Activated naive CD4-positive, alpha-beta T cell (primary cell): ENCODE measurements at places on chromosomes 2 and 18.

DNA sequence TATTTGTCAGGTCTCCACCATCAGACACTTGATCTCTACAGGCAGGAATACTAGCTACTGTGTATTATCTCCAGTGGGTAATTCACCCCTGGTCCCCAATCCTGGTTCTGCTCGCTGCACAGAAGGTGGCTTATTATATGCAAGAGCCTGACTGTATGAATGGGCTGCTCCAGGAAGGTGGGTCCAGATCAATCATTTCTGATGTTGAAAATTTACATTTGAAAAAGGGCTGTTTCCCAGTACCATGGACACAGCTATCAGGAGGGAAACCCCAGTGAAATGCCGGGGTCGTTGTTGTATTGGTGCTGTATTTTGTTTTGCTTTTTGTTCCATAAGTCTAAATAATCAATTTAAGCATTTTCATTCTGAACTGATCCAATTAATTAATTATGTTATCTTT, 367.6 kb downstream of the RND3 start:
- no peak for DNase-seq

GRCh38 chr2:205700331-205701132, 18.2 kb downstream of the NRP2 start:
- no peak for DNase-seq

DNA sequence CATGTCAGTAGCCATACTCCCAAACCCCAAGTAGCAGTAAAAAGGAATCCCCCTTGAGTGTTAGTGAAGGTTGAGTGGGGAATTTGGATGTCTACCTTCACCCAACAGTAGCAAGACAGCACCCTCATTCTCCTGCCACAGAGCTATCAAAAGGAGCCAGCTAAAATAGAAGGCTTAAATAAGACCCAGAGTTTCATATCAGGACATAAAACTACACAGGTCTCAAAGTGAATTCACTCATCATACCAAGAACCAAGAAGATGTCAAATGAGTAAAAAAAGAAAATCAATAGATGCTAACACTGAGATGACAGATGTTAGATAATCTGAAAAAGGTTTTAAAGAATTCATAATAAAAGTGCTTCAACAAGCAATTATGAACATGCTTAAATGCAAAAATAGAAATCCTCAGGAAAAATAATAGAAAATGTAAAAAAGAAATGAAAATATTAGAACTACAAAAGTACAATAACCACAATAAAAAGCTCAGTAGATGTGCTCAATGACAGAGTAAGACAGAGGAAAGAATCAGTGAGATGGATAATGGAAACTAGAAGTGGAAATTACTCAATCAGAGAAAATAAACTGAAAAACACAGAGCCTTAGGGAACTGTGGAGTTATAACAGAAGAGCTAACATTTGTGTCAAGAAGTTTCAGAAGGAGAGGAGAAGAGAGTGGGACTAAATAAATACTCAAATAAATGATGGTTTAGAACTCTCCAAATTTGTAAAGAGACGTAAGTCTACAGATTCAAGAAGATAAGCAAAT, 90.5 kb downstream of the EDAR start:
- no peak for DNase-seq

- DNase-seq: no peak
Observed at GRCh38 chr2:173488861-173489260, 134.2 kb downstream of the CDCA7 start.

GRCh38 chr18:25284281-25284680, 67.7 kb downstream of the ZNF521 start:
- no peak for DNase-seq

DNA sequence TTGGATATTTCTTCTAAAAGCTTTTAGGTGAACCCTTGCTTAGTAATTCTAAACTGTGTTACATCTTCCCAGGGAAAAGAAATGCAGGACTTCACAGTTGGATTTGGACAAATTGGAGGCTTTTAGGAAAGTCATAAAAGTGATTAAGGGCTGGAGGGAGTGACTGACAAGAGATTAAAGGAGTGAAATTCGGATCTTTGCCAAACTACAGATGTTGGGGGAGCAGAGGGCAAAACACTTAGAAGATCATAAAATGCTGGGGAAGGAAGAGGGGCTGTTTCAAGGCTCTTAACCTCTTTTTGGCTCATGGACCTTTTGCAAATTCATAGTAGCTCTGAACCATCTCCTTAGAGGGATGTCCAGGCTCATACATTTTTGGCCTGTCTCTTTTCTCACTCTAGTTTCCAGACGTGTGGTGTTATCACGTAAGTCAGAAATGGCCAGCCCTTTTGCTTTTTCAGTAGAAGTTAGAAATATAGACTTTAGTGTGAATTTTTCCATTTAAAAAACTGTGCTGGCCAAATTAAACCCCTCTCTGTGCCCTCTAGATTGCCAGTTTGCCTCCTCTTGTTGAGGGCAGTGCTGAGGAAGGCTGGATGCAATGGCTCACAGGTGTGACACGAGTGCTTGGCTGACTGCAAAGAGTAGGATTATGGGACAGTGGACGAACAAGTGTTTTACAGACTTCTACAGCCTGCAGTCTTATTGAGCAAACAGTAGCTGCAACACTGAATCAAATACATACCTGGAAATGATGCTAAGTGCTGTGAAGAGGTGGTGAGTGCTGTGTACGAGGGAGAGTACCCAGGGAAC, 109.9 kb downstream of the LYPD6B start:
- no peak for DNase-seq

- DNase-seq: no peak
Observed at GRCh38 chr18:21262979-21263378, 20.9 kb downstream of the GREB1L start.

DNA sequence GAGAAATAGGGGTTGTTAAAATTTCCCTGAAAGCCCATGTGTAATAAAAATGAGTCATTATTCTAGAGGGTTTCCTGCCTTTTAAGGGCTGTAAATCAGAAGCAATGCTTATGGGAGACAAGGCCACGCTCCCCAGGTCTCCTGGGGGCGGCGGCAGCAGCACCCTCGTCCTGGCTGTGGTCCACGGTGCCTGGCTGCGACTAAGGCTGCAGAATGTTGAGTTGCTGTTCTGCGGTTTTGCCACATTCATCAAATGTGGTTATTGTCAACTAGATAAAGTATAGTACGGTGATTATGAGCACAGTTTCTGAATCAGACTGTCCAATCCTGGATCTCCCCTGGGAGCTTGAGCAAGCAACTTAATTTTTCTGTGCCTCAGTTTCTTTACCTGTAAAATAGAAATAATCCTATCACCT, 11.9 kb upstream of the AGFG1 start:
- peak; percentile 11 for DNase-seq

GRCh38 chr2:233208382-233209116, 42.9 kb upstream of the ATG16L1 start:
- DNase-seq: no peak

GRCh38 chr2:69734854-69735544, 6.9 kb upstream of the ANXA4 start:
- DNase-seq: no peak

DNA sequence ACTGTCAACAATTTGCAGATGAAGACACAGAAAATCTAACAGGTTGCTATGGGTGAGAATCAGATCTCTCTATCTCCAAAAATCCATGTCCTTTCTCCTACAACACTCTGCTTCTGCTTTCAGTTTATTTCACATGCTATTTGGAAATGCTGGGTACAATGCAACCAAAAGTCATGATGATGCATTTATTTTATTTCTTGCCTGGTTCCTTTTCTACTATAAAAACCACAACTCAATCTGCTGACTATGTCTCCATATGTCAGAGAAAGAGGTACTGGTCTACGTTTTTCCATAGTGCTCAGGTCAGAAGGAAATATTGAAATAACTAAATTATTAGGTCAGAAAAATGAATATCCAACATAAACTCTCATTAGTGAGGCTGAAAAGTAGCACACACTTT, 20.5 kb downstream of the RAD51AP2 start:
- no peak for DNase-seq

GRCh38 chr18:12492907-12493306, 85.2 kb downstream of the PRELID3A start:
- no peak for DNase-seq

DNA sequence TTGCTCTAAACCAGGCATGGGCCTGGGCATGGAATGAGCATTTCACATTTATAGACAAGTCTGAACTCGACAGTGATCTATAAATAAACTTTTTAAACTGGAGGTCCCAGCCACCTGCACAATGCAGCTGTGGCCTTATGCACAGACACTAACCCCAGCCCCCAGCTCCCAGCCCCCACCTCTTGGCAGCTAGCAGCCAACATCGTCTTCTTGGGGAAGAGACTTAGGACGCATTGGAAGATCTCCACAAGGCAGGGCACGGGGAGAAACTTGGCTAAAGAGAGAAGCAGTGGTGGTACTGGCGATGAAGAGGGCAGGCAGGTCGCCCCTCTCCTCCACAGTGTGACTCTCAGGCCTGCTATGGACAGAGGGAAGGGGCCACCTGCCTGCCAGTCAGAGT, 213.2 kb downstream of the ANAPC1 start:
- DNase-seq: no peak

GRCh38 chr18:35455926-35456763, 41.6 kb downstream of the INO80C start:
- no peak for DNase-seq

DNA sequence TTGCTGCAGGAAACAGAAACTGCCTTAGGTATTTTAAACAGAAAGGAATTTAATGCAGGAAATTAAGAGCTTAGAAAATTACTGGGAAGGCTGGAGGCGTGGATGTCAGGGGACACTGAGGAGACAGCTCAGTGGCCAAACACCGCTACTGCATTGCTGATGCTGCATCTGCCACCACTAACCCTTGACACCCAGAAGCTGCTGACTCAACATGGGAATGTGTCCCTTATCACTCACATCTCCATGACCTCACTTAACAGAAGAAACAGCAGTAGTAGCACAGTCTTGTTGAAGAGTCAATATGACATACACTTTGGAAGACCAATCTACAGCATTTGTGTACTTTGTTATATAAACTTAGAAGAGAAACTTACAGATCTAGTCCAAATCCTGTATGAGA, 906.1 kb downstream of the SLC4A3 start:
- DNase-seq: no peak

DNA sequence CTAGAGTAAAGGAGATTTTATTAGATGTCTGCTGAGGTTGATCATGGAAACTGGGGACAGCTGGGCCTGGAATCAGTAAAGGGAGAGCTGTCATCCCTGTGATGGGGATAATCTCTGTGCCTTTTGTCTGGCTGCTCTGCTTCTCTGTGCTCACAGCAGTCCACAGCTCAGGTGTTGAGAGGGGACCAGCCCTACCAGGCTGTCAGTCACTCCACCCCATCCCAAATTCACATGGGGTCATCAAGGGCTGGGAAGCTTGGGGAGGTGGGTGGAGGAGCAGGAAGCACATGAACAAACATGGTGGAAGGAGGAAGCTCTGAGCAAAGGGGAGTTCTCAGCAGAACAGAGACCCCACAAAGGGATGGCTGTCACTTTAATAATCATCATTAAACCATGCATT, 13.7 kb upstream of the LRRFIP1 start:
- no peak for DNase-seq

GRCh38 chr2:140604096-140604495, 1526.7 kb downstream of the LRP1B start:
- no peak for DNase-seq

DNA sequence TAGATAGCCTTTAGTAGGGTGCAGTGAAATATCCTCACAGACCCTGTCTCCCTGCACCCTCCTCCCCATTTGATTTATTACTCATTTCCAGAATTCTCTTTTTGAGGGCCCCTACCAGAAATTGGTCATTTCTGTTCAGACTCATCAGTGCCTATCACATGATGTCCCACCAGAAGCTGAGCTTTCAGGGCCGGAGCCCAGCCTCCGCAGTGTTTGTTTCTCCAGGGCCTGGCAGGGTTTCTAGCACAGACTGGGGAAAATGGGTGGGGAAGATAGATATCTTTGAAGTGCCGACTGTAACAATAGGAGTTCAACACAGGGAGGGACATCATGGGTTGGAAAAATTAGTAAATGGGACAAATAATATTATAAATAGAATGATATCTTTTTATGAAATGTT, 208.0 kb downstream of the PTGR3 start:
- no peak for DNase-seq

DNA sequence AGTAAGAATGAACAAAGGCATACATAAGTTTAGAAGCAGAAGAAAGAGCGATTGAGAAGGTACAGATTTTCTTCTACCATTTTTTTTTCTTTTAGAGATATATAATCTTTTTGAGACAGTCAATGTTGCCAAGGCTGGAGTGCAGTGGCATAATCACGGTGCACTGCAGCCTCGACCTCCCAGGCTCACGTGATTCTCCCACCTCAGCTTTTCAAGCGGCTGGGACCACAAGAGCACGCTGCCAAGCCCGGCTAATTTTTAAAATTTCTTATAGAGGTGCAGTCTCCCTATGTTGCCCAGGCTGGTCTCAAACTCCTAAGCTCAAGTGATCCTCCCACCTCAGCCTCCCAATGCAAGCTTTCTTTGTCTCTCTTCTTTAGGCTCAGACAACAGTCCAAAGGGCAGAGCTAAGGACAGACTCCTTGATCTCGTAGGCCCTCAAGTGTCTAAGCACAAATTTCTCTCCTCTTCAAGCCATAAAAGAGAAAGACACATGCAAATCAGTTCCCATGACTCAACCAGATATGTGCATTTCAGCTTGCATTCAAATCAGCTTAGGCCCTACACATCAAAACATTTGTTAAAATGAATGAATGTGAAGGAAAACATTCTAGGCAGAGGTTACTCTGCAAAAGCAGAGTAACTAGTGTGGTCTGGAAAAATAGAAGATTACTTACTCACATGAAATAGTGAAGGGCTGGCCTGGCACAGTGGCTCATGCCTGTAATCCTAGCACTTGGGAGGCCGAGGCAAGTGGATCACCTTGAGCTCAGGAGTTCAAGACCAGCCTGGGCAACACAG, 18.0 kb downstream of the ITSN2 start:
- DNase-seq: no peak
